Epithelial cell of alveolus of lung (primary cell): ENCODE measurements at places on chromosomes 6 and 20. TPM values are rescaled to one million over a fixed set of nuclear protein-coding genes. Genes with fewer than 3 reads are reported as not detected.

ESR1 gene
- 0.13 TPM in 1 of 2 replicates, not detected in the other for total RNA-seq

BMP6 gene
- total RNA-seq = 1.2 and 1.7 TPM in 2 replicates

SNAP91 gene
- total RNA-seq = under 0.01 and 0.52 TPM in 2 replicates

NFYA gene
- 13.8 and 18.1 TPM in 2 replicates for total RNA-seq

WFDC12 gene
- total RNA-seq = not detected in 2 replicates

VNN1 gene
- 0.13 TPM in 1 of 2 replicates, not detected in the other for total RNA-seq

OR2B6 gene
- total RNA-seq = not detected in 2 replicates

HSPA1L gene
- 0.48 and 0.78 TPM in 2 replicates for total RNA-seq
